ENCODE measurements at places on chromosomes 2 and 18. TPM values are rescaled to one million over a fixed set of nuclear protein-coding genes. Genes with fewer than 3 reads are reported as not detected.
A peak's percentile ranks its signal among the peaks of the same experiment; 100 is the strongest.

DNA sequence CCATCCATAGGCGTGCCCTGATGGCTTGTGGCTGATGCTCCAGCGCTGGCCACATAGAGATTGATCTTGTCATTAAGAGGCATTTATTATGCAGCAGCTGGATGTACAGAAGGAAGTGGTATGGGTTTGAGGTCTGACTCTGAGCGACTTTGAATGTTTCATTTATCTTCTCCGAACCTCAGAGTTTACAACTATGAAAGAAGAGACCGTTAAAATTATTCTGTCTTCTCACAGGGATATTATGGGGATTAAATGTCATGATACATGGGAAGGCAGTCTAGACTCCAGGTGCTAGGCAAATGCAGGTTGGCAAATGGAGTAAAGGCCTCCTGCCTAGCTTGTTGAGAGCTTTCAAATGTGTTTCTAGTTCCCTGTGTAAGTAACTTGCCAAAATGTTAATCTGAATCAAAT, 30.3 kb downstream of the MOGAT1 start:
- no peak for DNase-seq
- H3K4me1 ChIP-seq, result peaks cover 7% of the 10 kb centered on the region
- no peak overlapping the region for H3K4me3 ChIP-seq

DNA sequence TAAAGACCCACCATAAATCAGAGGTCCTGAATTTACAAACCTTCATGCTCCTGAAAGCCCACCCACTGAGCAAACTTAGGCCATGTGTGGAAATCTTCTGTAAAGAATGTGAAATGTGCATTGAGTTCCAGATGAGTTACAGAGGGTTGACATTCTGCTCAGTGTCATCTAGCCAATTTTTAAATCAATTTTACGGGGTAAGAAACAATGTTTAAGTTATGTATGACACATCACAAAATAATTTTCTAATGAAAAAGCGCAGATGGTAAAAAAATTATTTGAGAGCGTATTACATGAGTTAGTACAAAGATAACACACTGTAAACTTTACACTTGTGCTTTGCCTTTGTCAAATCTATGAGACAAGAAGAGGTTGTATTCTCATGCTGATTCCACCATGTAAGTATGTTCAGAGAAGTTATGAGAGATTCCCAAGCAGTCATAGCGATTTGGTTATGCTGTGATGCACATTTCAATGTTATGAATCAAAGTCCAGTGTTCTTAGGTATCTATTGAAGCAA, 446.3 kb downstream of the ADCYAP1 start:
- no peaks in the 10 kb centered on the region for H3K4me1 ChIP-seq
- H3K27me3 ChIP-seq, result no peaks in the 10 kb centered on the region
- H3K4me3 ChIP-seq, result no peak overlapping the region
- H3K36me3 ChIP-seq, result no peaks in the 10 kb centered on the region

METTL8 gene
- 5.8 TPM for total RNA-seq

IL18R1 gene
- total RNA-seq, result 83.9 TPM

DNA sequence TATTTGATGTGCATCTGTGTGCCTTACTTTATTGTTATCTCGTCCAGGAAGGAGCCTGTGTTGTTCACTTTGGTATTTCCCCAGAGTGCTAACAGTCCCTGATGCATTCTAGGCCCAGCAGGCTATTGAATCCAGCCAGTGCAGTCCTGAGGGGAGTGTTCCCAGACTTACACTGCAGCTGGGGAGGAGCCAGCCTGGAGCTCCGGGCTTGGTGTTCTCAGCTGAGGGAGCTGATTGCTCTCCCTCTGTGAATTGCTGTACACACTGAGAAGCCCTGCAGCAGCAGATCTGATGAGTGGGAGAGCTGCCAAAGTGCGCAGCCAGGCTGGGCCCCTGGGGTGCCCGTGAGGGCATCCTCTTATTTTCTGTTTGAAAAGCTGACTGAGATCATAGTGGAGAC, 159.2 kb downstream of the GALNT3 start:
- H3K4me1 ChIP-seq, result peaks cover 8% of the 10 kb centered on the region
- H3K27me3 ChIP-seq, result no peaks in the 10 kb centered on the region
- peak; percentile 45 for DNase-seq

GRCh38 chr2:137879121-137879520, 85.2 kb upstream of the HNMT start:
- no peaks in the 10 kb centered on the region for H3K4me1 ChIP-seq
- H3K27ac ChIP-seq, result no peak overlapping the region

- H3K4me1 ChIP-seq, result no peaks in the 10 kb centered on the region
- DNase-seq, result no peak
- H3K27me3 ChIP-seq, result no peaks in the 10 kb centered on the region
- H3K36me3 ChIP-seq, result no peaks in the 10 kb centered on the region
- no peak overlapping the region for H3K27ac ChIP-seq
Measured at GRCh38 chr18:31648966-31649429, 35.4 kb downstream of the B4GALT6 start.

ACOXL gene
- not detected for total RNA-seq

GRCh38 chr2:42957861-42958301, 165.5 kb upstream of the HAAO start:
- no peak overlapping the region for H3K4me3 ChIP-seq
- peaks cover 25% of the 10 kb centered on the region for H3K4me1 ChIP-seq
- no peak for DNase-seq
- H3K27me3 ChIP-seq, result no peaks in the 10 kb centered on the region
- H3K27ac ChIP-seq, result peak overlapping the region; percentile 80

NCL gene
- 278 TPM for total RNA-seq

GRCh38 chr18:80143881-80144280, 34.8 kb downstream of the ADNP2 start:
- H3K36me3 ChIP-seq, result peaks cover 6% of the 10 kb centered on the region
- no peak for DNase-seq
- H3K4me3 ChIP-seq, result no peak overlapping the region
- H3K27me3 ChIP-seq, result no peaks in the 10 kb centered on the region

- no peak overlapping the region for H3K4me3 ChIP-seq
- H3K36me3 ChIP-seq, result no peaks in the 10 kb centered on the region
- H3K4me1 ChIP-seq, result no peaks in the 10 kb centered on the region
- H3K27ac ChIP-seq, result no peak overlapping the region
- H3K27me3 ChIP-seq, result no peaks in the 10 kb centered on the region
Measured at GRCh38 chr2:196252408-196253115, 81.2 kb upstream of the STK17B start.

DNA sequence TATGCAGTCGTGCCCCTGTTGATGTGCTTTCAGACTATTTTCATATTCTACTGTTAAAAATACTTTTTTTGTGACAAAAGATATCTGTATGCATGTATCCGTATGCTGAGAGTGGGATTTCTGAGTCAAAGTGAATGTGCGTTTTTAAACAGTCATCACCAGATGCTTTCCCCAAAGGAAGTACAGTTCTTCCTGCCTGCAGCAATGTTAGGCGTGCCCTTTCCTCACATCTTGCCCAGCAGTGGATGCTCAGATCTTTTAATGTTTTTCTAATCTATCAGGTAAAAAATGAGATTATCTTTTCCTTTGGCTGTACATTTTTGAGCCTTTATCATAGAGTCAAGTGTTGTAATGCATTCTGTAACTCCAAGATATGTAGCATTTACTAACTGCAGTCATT, 111.7 kb downstream of the PTPRM start:
- H3K4me1 ChIP-seq, result peaks cover 11% of the 10 kb centered on the region
- no peaks in the 10 kb centered on the region for H3K27me3 ChIP-seq
- no peaks in the 10 kb centered on the region for H3K36me3 ChIP-seq
- no peak overlapping the region for H3K27ac ChIP-seq

ZBTB7C gene
- 27.2 TPM for total RNA-seq

- no peak for DNase-seq
- H3K4me3 ChIP-seq, result no peak overlapping the region
- no peak overlapping the region for H3K27ac ChIP-seq
- peaks cover 12% of the 10 kb centered on the region for H3K27me3 ChIP-seq
- no peaks in the 10 kb centered on the region for H3K36me3 ChIP-seq
- no peaks in the 10 kb centered on the region for H3K4me1 ChIP-seq
Measured at GRCh38 chr2:1132328-1132969, 181.8 kb downstream of the SNTG2 start.

DNA sequence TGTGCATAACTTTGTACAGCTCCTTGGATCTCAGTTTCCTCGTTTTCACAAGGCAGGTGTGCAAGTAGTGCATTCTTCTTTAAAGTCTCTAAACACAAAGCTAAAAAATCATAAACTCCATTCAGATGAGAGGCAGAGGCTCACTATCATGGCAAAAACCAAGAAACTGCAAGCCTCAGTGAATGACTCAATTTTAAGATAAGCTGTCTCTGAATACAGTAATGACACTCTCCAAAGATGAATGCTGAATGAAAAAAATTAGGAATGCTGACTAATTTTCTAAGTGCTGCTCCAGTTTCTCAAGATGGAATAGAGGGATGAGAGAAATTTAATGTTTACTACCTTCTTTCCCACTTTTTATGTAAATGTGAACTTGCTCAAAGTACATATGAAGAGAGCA, 17.2 kb downstream of the B4GALT6 start:
- peaks cover under 1% of the 10 kb centered on the region for H3K4me1 ChIP-seq
- no peak overlapping the region for H3K27ac ChIP-seq
- DNase-seq, result no peak
- no peaks in the 10 kb centered on the region for H3K36me3 ChIP-seq
- no peak overlapping the region for H3K4me3 ChIP-seq

GRCh38 chr2:24613154-24613814, 122.2 kb downstream of the NCOA1 start:
- H3K4me3 ChIP-seq, result no peak overlapping the region
- H3K4me1 ChIP-seq, result no peaks in the 10 kb centered on the region
- no peaks in the 10 kb centered on the region for H3K27me3 ChIP-seq
- H3K36me3 ChIP-seq, result no peaks in the 10 kb centered on the region

All from stomach (tissue), 19 donors.